ENCODE measurements at places on chromosomes 5 and 9. TPM values are rescaled to one million over a fixed set of nuclear protein-coding genes. Genes with fewer than 3 reads are reported as not detected.
A peak's percentile ranks its signal among the peaks of the same experiment; 100 is the strongest.

- no peak for DNase-seq
These were observed 320.7 kb downstream of the ASTN2 start for GRCh38 chr9:117093891-117094844.

Gene RASGRF2
- 2.0 TPM for total RNA-seq

Gene ATG12
- total RNA-seq = 39.2 TPM

Gene GPX3
- total RNA-seq = 44.6 TPM

DNA sequence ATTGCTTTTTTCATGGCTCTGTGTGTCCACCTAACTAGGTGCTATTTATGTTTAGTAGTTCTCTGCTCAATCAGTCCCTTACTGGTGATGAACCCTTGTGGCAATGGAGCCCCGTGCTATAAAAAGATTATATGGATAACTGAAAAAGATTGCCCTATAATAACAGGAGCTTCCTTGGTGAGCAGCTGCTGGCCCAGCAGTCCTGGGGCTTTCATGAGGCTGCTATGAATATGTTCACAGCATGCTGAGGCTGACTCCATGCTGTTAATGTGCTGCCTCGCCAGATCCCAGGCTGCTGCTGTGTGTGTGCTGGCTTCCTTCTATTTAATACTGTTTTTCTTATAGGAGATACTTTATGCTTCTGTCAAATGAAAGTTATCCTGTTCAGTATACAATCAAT, 357.5 kb downstream of the TAF11L14 start:
- DNase-seq = no peak

GRCh38 chr5:388266-389196, 54.4 kb upstream of the EXOC3 start:
- peak; percentile 24 for DNase-seq

DNA sequence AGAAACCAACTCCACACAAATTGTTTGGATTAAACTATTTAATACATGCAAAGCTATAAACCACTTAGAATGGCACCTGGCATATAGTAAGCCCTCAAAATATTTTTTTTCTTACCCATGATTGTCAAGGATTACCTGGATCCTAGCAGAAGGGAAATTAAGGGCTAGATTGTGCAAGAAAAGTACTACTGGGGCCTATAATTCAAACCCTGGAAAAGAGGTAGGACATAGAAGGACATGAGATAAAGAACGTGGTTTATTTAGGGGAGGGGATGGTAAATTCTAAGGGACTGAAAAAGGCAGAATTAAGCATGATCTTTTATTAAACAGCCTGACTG, 14.9 kb upstream of the ARL15 start:
- DNase-seq = no peak

Gene PAEP
- not detected for total RNA-seq

Gene PTPN3
- 25.8 TPM for total RNA-seq

Gene INSL4
- not detected for total RNA-seq

Gene ABO
- total RNA-seq = 25.6 TPM

GRCh38 chr5:175252234-175252805, 191.7 kb downstream of the DRD1 start:
- no peak for DNase-seq

Gene CKS2
- total RNA-seq = 13.1 TPM

Gene EFNA5
- 12.7 TPM for total RNA-seq

- peak; percentile 89 for DNase-seq
These were observed at the start of gene FNBP1 for GRCh38 chr9:130042885-130043653. Gene FNBP1, minus strand, starts transcription at chr9:130043189. Its CDS starts 214 bp downstream, at chr9:130042975.

Gene LECT2
- total RNA-seq = not detected

Gene BTNL9
- total RNA-seq = 3.2 TPM

Gene KIF24
- total RNA-seq = 1.8 TPM

DNA sequence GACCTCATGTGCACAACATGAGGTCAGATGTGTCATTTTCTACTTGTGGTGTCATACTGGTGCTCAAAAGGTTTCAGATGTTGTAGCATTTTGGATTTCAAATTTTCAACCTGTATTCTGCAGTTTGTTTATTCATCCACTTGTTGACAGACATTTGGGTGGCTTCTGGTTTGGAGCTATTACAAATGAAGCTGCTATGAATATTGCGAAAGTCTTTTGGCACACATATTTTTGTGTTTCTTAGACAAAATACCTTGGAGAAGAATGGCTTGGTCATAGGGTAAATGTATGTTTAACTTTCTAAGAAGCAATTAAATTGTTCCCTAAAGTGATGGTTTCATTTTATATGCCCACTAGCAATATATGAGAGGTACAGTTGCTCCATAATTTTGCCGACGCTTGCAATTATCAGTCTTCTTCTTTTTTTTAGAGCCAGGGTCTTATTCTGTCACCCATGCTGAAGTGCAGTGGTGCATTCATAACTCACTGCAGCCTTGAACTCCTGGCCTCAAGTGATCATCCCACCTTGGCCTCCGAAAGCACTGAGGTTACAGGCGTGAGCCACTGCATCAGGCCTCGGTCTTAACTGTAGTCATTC, 70.7 kb upstream of the TRPC7 start:
- DNase-seq = no peak

DNA sequence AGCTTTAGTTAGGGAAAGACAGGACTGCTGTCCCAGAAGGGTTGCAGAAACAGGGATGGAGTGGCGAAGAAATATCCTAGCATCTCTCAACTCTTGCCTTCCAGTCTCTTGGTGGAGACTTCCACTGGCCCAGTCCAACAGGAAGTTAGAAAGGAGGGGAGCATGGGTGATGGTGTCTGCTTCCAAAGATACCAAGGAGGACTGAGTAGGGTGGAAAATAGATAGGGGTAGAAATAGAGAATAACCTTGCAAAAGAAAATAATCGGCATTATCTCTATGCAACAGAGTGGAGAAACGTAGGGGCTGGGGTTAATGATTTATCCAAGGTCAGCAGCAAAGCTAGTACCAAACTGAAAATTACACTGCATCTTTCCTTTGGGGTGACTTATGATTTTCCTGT, 242.3 kb downstream of the PSAT1 start:
- DNase-seq = no peak

Gene TCF7
- 4.4 TPM for total RNA-seq

GRCh38 chr5:61837788-61838187, 468.2 kb upstream of the KIF2A start:
- no peak for DNase-seq

DNA sequence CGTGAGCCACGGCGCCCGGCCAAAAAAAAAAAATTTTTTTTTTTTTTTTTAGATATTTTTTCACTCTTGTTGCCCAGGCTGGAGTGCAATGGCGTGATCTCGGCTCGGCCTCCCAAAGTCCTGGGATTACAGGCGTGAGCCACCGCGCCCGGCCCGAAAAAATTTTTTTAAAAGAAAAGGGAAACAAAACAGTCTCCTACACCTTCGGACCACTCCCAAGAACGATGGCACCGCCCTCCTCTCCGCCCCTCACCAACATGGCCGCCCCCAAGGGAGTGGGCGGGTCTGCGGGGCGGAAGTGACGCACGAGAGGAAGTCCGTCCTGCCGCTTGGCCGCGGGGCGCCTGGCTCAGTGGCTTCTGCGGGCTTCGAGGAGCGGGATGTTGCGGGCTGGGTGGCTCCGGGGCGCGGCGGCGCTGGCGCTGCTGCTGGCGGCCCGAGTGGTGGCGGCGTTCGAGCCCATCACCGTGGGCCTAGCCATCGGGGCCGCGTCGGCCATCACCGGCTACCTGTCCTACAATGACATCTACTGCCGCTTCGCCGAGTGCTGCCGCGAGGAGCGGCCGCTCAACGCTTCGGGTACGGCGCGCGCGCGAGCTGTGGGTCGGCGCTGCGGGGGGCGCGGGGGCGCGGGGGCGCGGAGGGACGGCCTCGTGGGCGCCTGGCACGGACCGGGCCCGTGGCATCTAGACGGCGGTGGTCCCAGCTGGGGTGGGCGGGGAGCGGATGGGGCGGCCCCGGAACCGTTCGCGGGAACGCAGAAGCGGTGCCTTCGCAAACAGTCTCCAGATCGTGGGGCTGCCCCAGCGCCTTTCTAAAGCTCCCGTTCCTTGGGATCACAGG, at the start of gene TOR1B:
Gene TOR1B, plus strand, starts transcription at position 352 of the 843 bp plus-strand sequence. Its CDS starts 29 bp downstream, at position 381.
- DNase-seq = peak; percentile 97

Gene SIT1
- total RNA-seq = 1.9 TPM

Gene C9
- not detected for total RNA-seq

DNA sequence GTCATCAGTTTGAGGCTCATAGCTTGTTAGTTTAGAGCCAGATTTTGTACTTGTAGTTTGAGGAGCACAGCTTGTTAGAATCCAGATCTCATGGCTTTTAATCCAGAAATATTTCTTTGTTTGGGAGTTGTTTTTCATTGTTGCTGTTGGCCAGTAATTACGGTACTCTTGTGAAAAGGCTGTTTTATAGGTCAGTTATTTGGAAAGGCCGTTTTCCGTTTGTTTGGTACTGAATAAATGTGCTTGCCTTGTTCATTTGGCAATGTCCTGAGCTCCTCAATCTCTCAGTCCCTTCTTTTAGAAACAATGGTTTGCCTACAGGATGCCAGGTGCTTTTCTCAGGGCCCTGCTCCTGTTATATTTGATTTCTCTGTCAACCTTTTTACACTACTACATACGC, 4.5 kb upstream of the MOB3B start:
- no peak for DNase-seq

GRCh38 chr5:90968319-90968718, 409.7 kb downstream of the ADGRV1 start:
- DNase-seq = no peak

Gene HCN1
- not detected for total RNA-seq

Gene OLFM1
- total RNA-seq = 4.6 TPM

DNA sequence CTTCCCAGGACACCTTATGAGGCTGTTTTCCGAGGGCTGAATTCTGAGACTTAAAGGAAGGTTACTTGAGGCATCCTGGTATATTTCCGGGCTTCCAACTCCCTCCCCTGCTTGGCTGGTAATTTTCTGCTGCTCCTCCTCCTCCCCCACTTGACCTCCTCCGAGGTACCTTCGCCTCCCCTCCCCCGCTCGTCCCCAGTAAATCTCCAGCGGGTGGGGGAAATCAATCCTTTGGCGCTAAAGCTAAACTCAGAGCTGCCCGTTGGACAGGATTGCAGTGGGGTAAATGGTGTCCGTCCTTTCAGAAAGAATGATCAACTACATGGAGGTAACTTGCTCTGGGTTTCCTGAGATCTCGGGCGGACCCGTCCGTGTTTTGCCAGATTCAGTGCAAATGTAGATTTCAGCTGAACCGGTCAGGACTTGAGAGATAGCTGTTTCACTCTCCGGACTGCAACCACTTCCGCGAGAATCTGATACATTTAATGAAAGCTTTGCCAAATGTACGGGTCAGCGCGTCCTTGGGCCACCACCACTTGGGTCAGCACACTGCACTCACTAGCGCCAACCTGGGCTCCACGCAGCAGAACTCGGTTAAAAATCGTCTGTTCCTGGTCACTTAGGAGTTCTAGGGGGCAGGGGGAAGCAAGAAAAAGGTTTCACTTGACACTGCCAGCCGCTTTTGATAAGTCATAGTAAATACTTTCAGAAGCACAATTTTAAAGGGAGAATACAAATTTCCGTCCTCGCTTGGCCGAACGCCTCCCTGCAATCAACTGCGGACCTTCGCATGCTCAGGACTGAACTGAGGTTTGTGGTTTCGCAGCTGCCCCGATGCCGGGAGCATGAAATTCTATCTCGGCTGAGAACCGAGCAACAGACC, 4.6 kb upstream of the ISL1 start:
- no peak for DNase-seq

DNA sequence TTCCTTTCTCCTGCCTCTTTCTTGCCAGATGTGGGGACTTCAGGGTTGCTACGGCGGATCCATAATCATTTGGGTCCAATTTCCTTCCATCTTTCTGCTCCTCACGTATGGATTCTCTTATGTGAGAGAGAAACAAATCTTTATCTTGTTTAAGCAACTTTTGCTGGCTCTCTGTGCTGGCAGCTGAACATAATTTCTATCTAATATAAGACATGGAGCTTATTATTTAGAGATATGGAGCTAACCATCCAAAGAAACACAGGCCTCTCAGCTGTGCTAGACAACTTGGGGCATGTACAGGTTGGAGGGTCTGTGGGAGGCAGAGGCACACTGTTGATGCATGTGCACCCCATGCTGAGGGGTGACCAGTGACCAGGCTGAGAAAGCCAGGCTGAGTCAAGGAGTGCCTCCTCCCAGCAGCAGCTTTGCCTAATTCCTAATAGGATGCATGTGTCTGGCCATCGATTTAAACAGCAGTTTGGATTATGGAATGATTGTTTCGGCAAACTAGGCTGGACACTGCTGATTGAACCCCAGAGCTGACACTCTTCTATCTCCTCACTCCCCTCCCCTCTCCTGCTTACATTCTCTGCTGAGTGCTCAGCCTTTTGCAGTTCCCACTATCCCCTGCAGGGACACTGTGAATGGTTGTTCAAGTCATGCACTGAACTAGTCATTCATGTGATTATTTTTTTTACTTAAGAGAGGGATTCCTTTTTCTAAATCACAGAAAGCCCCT, 195.8 kb downstream of the ERCC6L2 start:
- no peak for DNase-seq

GRCh38 chr9:37947977-37948376, 44.0 kb upstream of the SLC25A51 start:
- no peak for DNase-seq

All from mucosa of descending colon (tissue), 3 donors.